H9 (cell line): ENCODE measurements at places on chromosomes 4 and X. TPM values are rescaled to one million over a fixed set of nuclear protein-coding genes. Genes with fewer than 3 reads are reported as not detected.

Gene LEF1
- 2.5 and 3.4 TPM in 2 replicates for total RNA-seq

Gene SRPX2
- not detected in 2 replicates for total RNA-seq

Gene SLC9B2
- 6.8 and 7.3 TPM in 2 replicates for total RNA-seq

Gene RAB40A
- total RNA-seq: not detected in 2 replicates

Gene ZAR1
- total RNA-seq: 0.61 and 0.88 TPM in 2 replicates

Gene RGN
- total RNA-seq: 0.20 TPM in 1 of 2 replicates, not detected in the other

Gene GPM6B
- 73.9 and 79.8 TPM in 2 replicates for total RNA-seq

Gene CENPE
- total RNA-seq: 34.4 and 38.1 TPM in 2 replicates

Gene KLF8
- total RNA-seq: 7.3 and 7.7 TPM in 2 replicates

DNA sequence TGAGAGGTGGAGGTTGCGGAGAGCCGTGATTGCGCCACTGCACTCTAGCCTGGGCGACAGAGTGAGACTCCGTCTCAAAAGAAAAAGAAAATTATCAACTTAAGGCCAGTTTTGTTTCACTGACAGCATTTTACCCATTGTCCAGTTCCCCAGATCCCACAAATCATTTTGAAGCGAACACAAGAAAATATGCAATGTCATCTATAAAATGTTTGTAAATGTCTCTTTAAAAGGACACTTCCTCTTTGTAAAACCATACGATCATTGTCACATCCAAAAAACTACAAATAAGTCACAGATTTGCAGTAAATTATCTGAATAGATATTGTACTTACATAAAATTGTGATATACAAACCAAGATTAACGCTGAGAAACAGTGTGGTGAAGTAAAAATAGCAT, 147.6 kb downstream of the ATRX start:
- peaks cover 35% of the 10 kb centered on the region for H3K36me3 ChIP-seq
- no peak overlapping the region for H3K4me3 ChIP-seq
- no peak overlapping the region for H3K27ac ChIP-seq
- H3K4me1 ChIP-seq: no peaks in the 10 kb centered on the region

- H3K27ac ChIP-seq: no peak overlapping the region
- H3K36me3 ChIP-seq: no peaks in the 10 kb centered on the region
- H3K27me3 ChIP-seq: no peaks in the 10 kb centered on the region
- no peak overlapping the region for H3K4me3 ChIP-seq
- DNase-seq: no peak
Observed at GRCh38 chr4:98617358-98618047, 40.9 kb downstream of the TSPAN5 start.

GRCh38 chr4:83961575-83961974, 425.7 kb downstream of the GPAT3 start:
- no peak overlapping the region for H3K4me3 ChIP-seq
- peaks cover 14% of the 10 kb centered on the region for H3K36me3 ChIP-seq
- no peak overlapping the region for H3K27ac ChIP-seq
- no peaks in the 10 kb centered on the region for H3K27me3 ChIP-seq
- no peaks in the 10 kb centered on the region for H3K4me1 ChIP-seq

DNA sequence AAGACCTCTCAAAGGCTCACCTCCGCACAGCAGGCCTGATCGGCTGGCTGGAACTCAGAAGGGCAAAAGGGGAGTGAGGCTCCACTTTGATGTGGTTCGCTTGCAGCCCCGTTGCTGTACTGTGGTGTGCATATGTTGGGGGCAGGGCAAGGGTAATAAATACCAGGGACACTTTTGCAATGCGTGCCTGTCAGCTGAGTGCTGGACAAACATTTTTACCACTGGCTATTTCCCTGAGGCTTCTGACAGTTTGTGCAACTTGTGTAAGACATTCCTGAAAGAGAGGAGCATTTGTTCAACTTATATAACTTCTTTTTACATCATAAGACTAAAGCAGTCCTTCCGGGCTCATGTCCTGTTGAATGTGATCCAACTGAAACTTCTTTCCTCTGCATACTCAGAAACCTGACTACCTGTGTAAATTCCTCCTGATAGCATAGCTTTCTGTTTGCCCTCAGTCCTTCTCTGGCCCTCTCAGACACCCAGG, 82.3 kb downstream of the SPRY1 start:
- peaks cover 3% of the 10 kb centered on the region; the same call in 1 of the 2 replicates for H3K4me1 ChIP-seq
- H3K27ac ChIP-seq: no peak overlapping the region
- H3K36me3 ChIP-seq: no peaks in the 10 kb centered on the region
- DNase-seq: no peak

DNA sequence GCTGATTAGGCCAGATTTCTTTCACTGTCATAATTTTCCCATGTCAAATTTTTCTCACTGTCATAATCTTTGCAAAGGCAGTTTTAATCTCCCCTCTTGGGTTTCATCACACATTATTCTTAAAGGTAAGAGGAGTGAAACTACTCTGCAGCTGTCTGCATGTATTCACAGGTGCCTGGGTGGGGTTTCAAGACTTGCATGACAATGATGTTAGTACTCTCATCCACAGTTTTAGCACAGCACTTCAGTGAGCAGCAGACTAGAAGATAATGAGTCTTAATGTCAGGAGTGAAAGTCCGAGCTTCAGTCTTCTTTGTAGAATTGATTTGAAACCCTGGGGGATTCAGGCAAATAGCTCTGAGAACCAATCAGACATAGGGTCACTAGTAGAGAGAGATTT, 182.5 kb upstream of the GALNT7 start:
- no peaks in the 10 kb centered on the region for H3K27me3 ChIP-seq
- no peak overlapping the region for H3K27ac ChIP-seq
- peaks cover 7% of the 10 kb centered on the region; the same call in 1 of the 2 replicates for H3K4me1 ChIP-seq
- peaks cover 9% of the 10 kb centered on the region for H3K36me3 ChIP-seq
- H3K4me3 ChIP-seq: no peak overlapping the region

DNA sequence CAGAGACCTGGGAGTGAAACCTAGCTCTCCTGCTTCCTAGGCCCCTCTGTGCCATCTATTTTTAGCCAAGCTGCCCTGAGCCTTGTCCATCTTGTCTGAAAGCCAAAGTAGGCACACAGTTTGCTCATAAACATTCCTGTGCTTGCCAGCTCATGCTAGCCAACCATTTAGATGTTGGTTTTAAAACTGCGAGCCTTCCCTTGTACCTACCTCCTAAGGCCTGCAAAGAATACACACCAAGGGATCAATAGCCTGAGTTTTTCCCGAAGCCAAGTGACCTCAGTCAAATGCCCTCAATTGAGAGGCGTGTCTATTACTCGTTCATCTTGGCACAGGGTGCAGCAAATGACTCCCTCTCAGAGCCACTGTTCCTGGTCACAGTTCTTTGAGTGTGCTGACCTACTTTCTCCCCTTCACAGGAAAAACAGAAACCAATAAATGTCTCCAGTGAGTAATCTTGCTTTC, 48.5 kb downstream of the ZCCHC12 start:
- H3K27me3 ChIP-seq: no peaks in the 10 kb centered on the region
- H3K27ac ChIP-seq: no peak overlapping the region

DNA sequence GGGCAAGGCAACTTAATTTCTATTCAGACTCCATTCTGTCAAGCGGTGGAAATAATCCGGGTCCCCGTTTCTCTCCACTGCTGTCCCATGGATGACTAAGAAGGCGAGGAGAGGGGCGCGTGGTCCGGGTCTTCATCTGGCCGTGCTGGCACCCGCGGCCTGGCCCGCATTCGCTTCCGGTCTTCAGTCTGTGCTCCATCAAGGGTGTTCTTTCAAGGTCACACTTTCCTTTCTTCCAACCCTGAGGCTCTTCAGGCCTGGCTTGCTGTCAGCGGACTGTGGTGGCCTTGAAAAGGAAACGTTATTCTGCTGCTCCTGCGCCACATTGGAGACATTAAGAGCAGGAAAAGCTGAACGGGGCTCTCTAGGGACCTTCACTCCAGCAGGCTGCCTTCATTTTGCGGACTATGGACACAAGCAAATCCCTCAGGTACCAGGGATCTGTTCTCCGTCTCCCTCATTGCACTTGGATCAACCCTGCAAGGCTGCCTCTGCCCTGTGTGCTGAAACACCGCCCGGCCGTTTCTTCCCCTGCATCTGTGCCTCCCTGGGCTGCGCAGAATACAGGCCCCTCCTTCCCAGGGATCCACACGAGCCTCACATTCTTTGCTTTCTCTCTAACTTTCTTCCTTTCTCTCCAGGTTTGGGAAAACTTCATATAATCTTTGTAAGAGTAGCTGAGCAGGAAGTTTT, 5.7 kb upstream of the SLC25A4 start:
- no peaks in the 10 kb centered on the region for H3K4me1 ChIP-seq
- H3K27ac ChIP-seq: no peak overlapping the region
- no peak for DNase-seq
- H3K36me3 ChIP-seq: no peaks in the 10 kb centered on the region

DNA sequence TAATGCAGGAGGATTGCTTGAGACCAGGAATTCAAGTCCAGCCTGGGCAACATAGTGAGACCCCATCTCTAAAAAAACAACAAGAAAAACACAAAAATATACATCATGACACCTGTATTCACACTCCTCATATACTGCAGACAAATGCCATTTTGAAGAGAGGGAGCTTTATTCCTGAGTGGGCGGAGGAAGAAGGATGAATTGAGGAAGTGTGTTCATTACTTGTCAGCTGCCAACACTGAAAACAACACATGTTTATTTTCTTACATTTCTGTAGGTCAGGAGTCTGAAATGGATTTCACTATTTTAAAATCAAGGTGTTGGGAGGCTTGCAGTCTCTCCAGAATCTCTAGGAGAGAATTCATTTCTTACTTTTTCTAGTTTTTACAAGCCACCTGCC, 47.2 kb upstream of the CD99 start:
- H3K4me1 ChIP-seq: no peaks in the 10 kb centered on the region
- no peak overlapping the region for H3K27ac ChIP-seq
- H3K36me3 ChIP-seq: peaks cover 45% of the 10 kb centered on the region
- DNase-seq: no peak
- H3K27me3 ChIP-seq: no peaks in the 10 kb centered on the region

DNA sequence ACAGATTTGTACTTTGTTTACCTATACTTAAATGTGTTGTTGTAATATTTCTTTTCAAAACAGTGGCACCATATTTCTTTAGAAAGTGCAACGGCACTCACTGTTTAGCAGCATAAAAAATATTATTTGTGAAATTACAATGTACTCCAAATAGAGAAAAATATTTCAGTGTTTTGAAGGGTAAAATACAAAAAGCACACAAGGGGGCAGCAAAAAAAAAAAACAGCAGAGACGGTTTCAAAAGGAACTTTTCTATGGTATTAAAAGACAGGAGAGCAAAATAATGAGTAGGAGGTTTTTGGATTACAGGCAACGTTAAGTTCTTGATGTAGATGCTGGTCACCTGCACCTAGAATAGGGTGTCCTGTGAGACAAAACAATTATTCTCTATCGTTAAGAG, 2.0 kb downstream of the NUDT11 start:
- no peak for DNase-seq
- peak overlapping the region; percentile 83 for H3K4me3 ChIP-seq
- no peak overlapping the region for H3K27ac ChIP-seq
- no peaks in the 10 kb centered on the region for H3K4me1 ChIP-seq
- peaks cover 19% of the 10 kb centered on the region for H3K36me3 ChIP-seq

DNA sequence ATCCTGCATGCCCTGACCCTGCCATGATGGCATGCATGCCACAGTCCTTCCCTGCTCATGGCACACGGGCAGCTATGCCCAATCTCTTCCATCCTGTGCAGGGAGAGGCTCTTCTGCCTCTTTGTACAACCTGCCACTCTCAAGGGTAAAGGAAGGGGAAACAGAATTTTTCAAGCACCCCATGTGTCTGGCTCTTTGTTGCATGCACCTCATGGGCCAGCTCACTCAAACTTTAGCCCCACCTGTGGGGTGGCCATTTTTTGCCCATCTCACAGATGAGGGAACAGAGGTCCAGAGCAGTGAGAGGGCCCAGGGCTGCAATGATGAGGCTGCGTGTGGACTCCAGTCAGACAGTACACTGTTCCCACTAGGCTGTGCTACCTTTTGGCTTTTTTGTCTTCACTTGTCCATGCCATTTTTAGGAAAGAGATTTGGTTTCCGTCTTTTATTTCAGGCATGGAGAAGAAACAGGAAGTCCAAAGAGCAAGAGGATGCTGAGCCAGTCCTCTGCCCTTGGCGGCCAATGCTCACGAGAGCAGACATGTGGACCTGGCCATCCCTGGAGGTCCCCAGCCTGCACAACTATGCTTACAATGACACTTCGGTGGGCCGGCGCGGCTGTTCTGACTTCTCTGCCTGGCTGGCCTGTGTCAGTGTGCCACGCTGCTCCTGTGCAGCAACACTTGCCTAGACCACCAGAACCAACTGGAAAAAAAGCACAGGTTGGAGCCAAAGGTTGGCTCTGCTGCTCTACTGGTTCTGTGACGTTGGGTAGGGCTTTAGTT, 45.6 kb downstream of the NSG1 start:
- H3K27ac ChIP-seq: no peak overlapping the region
- no peak for DNase-seq
- H3K27me3 ChIP-seq: no peaks in the 10 kb centered on the region

GRCh38 chrX:12672367-12673106, 118.7 kb upstream of the PRPS2 start:
- H3K27me3 ChIP-seq: no peaks in the 10 kb centered on the region
- DNase-seq: no peak
- no peak overlapping the region for H3K4me3 ChIP-seq
- no peak overlapping the region for H3K27ac ChIP-seq

DNA sequence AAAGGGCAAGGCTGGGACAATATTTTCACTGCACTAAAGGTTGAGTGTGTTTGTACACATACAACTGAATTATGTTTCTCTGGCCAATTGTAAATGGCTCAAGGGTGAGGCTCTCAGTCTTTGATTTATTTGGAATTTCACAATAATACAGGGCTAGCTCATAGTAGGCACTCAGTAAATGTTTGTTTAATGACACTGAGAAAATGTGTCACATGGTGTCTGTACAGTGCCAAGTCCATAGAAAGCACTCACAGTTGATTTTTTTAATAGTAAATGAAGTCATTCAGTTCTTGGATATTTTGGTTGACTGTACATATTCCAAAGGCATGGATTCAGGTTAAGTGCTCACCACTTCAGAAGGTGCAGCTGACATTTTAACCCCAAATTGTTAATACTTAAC, 176.4 kb downstream of the IL1RAPL2 start:
- no peak overlapping the region for H3K4me3 ChIP-seq
- H3K36me3 ChIP-seq: no peaks in the 10 kb centered on the region
- H3K4me1 ChIP-seq: no peaks in the 10 kb centered on the region; the same call in 1 of the 2 replicates
- no peak overlapping the region for H3K27ac ChIP-seq

DNA sequence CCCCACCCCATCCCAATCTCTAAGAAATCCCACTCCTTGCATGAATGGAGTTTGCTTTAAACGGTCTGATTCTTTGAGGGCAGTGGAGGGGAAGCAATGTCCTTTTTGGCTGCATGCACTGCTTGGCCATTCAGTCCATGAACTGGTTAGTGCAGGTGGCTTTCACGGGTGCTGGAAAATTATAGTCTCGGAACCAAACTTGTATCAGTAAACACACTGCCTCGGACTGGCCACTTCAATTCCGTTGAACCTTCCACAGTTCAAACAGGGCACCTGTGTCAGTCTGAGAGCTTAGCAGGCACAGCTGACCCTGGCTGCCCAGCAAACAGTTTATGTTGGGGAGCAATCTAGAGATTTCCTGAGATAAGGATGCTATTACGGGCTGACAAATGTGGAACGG, 255.6 kb downstream of the DHX15 start:
- H3K4me3 ChIP-seq: no peak overlapping the region; the same call in 1 of the 2 replicates
- no peaks in the 10 kb centered on the region for H3K27me3 ChIP-seq
- H3K27ac ChIP-seq: no peak overlapping the region
- no peak for DNase-seq
- peaks cover 9% of the 10 kb centered on the region for H3K4me1 ChIP-seq
